ENCODE measurements at places on chromosomes 6 and 20. TPM values are rescaled to one million over a fixed set of nuclear protein-coding genes. Genes with fewer than 3 reads are reported as not detected.

GRCh38 chr6:77361018-77361417 lies 102.3 kb downstream of the HTR1B start:
- no peak for DNase-seq

DNA sequence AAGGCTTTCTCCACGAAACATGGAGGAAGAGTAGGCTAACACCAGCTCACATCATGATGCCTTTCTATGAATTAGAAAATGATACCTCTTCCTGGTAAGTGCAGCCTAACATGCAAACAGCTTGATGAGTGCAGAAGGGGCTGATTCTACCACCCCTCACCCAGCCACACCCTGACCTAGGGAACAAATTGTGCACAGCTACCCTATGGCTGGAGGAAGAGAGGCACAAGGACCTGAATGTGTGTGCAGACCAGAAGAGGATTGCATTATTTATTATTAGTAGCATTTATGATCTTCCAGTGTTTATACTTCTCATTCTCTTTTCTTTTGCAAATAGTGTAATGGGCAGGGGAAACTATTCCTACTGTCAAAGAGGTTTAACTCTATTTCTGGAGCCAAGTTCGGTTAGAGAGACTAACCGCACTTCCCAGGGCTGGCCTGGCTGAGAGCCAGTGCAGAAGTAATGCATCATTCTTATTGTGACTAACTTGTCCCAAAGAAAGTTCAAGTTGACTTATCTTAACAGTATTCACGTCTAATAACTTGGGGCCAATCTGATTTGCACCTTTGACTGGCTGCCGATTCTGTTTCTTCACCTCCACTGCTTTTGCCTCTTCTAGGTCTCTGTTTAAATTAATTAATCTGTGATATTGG lies 237.5 kb downstream of the CD83 start:
- no peak for DNase-seq

GRCh38 chr6:33716379-33716778 lies 4.9 kb upstream of the UQCC2 start:
- peak; percentile 38 for DNase-seq

DNA sequence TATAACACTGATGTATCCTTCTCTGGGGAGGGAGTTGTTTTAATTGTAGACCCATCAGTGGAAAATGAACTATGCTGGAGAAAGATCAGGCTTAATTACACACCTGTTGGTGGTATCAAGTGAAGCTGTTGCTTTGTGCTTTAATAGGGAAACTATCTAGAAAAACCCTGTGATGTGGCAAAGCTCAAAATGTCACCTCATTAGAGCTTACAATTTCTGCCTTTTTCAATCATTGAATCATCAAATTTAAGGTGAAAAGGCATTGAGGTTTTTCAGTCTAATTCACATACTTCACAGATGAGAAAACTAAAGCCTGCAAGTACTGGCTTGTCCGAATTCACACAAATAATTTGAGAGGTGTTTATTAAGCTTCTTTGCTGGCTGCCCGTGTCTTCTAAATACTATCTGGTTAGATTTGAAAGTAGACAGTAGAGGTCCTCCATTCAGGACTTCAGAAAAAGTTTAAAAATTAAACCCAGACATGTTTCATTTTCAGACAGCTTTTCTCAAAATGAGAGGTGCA lies 143.3 kb upstream of the MAP3K7 start:
- no peak for DNase-seq

DNA sequence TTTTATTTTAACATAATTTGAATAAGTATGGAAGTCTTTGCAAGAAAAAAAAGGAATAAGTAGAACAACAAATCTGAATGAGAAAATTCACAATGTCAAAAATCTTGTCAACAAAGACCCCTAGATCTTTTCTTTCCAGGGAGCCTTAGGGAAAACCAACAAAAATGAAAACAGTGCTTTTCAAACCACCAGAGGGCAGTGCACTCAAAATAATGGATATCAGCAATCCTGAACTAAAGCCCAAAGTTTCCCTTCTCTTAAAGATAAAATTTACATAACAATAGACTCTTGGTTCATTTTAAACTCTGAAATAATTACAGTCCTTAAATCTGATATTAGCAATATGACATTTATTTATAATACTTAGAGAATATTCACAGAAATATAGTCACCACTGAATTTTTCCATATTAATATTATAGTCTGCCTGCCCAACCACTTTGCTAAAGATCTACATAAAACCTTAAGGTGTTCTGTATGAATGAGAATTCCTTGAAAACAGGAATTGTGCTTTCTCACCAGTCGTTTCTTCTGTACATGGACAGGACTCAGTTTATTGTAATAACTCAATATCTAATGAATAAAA lies 105.3 kb upstream of the BMP5 start:
- peak; percentile 80 for DNase-seq

DNA sequence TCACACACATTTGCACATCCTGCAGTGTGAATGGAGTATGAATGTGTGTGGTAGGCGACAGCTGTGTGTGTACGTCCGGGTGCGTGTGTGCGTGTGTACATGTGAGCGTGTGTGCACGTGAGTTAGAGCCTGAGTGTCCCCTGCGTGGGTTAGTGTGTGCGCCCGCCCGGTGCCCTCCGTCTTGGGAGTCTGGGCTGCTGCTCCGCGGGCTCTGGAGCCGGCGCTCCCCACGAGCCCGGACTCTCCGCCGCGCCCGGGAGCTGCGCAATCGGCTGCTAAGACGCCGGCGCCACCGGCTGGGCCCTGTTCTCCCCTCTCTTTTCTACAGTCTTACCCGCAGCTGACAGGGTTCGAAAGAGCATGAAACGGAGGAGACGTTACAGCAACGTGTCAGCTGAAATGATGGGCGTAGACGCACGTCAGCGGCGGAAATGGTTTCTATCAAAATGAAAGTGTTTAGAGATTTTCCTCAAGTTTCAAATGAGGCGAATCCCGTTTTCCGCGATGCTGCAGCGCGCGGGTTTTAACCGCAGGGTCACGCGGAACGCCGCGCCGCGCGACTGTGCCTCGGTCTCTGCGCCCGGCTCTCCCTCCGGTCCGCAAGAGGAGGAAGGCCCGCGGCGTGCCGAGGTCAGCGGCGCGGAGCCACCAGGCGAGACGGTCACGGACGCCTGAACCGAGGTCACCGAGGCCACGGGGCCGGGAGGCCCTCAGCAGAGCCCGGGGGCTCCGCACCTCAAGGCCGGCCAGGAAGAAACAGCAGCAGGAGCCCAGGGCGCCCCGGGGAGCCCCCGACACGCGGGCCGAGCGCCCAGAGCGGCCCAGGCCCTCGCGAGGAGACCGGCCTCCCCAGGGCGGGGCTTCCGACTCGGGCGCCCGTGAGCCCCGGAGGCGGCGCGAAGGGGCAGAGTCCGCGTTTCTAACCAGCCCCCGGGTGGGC lies 95.3 kb upstream of the BHLHE23 start:
- DNase-seq: peak; percentile 20

DNA sequence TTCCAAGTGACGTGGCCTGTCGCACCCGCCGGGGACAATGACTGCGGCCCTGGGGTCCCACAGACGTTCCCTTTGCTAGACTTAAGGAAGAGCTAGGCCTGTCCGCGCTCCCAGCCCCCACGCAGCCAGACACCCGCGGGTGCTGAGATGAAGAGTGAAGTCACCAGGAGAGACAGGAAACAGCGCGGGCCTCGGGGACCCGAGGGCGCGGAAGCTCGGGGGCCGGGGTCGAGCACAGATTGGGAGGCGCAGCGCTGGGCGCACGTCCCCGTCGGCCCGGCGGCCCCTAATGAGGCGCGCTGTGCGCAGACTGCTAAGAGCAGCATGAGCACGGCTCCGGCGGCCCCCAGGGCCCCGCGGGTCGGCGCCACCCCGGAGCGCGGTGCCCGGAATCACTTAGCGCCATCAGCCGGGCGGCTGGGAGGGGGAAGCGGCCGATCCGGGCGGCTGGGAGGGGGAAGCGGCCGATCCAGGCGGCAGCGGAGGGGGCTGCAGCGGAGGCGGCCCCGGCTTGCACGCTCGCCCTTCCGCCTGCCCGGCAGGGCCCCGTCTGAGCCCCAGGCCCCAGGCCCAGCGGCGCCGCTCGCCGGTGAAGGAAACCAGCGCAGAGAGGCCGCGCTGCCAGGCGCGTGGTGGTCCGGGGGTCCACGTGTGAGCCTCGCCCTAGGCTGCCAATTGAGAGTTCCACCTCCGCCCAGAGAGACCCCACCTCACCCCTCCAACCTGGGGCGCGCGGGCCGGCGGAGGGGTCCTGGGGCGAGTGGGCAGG lies 8.3 kb upstream of the AVP start:
- DNase-seq: peak; percentile 27

DNA sequence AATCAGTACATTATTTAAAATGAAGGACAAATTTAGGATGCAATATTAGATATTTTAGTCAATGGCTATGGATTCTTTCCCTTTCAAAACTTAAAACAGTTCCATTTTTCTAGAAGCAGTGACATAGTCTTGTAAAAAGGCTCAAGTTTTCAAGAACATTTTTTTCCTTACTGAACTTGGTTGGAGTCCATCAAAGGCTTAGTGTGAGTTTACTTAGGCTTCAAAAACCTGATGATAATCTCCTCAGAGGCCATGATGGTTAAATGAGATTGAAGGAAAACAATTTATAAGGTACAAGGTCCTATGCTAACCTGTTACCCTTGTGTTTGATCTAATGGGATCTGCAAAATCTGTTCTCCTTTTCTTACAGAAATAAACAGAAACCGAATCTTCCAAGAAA lies 531.8 kb downstream of the UTRN start:
- DNase-seq: no peak

DNA sequence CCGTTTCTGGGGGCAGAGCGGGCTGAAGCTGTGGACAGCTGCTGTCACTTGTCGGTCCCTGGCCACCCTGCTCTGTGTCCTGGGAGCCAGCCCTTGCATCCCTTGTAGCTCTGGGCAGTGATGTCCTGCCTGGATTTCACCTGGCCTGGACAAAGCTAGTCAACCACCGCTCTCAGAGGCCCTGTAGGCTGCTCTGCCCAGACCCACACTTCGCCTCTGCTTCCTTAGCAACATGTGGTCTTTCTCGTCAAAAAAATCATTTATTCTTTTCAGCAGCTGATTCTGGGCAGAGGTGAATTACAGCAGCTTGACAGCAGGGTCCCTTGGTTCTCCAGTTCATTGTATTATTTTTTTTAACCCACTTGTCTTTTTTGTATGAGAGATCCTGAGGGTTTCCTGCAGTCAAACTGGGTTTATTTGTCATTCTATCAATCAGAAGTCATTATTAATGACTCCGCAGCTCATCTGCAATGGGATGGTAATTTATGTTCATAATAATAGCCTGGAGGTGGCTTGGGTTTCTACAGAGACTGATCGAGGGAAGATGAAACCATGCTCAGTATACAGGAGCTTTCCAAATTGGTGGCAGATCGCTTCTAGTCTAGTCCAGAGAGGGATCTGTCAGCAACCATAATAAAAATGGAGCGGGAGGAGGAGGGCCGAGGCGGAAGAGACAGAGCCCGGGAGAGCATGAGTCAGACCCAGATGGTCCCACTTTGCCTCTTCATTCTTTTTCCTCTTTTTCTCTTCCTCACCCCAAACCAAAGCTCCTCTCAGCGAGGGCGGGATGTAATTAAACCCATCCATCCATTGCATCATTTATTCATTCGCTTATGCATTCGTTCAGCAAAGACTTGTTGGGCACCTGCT lies 22.4 kb downstream of the EDN3 start:
- DNase-seq: no peak

DNA sequence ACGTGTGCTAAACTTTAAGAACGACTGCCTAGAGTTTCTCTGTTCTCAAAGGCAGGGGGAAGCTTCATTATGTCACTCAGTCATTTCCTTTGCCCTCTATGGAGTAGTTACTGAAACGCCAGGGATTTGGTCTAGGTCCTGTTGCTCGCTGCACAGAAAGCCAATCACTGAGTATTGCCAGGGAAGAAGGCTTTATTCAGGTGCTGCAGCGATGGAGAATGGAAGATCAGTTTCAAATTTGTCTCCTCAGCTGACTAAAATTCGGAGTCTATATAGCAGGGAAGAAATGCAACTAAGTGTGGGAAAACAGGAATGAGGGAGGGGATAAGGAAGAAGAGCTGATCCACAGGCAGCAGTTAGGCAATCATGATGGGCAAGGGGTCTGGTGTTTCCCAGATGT lies 75.8 kb downstream of the QRSL1 start:
- DNase-seq: no peak

- no peak for DNase-seq
Measured at GRCh38 chr6:56787209-56787608, 144.5 kb upstream of the DST start.

DNA sequence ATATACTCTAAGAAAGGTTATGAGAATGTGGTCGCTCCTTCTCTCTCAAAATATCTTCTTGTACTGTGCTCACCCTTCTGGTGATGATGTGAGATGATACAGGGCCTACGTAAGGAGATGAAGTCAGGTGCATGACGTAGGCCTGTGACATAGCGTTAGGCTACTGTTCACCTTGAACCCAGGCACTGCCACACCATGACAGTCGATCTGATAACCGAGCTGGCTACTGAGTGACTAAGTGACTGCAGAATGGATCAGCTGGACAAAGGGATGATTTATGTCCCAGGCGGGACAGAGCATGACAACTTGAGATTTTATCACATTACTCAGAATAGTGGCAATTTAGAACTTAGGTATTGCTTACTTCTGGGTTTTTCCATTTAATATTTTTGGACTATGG lies 11.2 kb downstream of the SLC24A3 start:
- DNase-seq: no peak

DNA sequence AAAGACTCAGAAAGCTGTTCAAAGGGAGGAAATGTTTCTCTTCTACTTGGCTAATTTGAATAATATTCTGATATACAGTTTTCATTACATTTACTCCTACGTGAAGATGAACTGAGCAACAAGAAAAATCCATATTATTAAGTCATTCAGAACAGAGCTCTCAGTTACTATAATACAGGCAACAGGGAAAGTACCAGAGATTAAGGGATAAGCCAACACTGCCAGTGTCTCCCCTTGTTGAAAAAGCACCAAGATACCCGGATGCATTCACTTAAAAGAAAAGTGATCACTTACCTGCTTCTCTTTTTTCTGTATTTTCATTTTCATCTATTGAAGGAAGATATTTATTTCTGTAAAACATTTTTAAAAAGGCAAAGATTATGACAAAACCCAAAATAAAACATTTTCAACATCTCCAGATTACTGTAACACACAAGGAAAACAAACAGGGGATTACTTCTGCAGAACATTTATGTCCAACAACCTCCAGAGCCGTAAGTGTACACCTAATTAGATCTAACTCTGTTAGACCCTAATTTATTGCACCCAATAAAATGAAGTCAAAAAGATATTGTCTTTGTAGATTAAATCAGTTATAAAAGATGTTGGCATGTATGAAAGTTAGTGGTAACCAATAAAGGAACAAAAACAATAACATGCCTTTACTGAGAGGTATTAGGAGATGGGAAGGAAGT lies 67.0 kb downstream of the CHD6 start:
- no peak for DNase-seq

Gene ADGRF4
- not detected for polyA plus RNA-seq

Gene DUSP15
- polyA plus RNA-seq: 143 TPM

Data from kidney (tissue), 22 donors.